CD4-positive, alpha-beta T cell treated with Interleukin-1 beta for 1 hour (primary cell): ENCODE measurements at places on chromosomes 11 and 22.

GRCh38 chr11:47003180-47003877, 66.8 kb downstream of the CSTPP1 start:
- no peak for DNase-seq

DNA sequence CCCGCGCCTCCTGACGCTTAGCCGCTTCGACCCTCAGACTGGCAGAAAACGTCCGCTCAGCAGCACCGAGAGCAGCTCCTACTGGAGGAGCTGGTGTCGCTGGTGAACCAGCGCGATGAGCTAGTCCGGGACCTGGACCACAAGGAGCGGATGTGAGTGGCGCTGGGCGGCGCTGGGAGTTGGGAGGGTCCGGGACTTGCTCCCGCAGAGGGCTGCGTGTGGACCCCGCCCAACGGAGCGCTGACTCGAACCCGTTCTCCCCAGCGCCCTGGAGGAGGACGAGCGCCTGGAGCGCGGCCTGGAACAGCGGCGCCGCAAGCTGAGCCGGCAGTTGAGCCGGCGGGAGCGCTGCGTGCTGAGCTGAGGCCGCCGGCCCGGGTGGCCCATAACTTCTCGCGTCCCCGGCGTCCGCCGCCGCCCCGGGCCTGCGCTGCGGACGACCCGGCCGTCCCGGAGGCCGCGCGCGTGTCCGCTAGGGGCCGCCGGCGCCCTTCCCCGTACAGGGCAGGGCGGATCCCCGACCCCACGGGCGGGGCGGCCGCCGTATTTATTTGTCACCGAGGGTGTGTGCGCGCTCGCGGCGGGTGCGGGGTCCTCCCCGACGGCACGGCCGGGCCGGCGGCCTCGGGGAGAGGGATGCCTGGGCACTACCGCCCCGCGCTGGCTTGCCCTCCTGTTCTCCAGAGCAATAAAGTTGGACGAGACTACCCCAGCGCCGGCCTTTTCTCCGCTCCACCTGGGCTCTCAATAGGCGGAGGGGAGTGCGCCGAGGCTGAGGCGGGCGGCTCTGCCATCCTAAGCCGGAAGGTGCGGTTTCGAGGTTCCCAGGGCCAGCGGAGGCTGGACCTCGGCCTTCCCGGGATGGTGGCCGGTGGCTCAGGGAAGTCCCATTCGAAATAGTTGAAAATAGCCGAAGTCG, 3.4 kb downstream of the KCNK7 start:
- DNase-seq, result no peak

GRCh38 chr11:128904656-128905344, 13.6 kb downstream of the KCNJ5 start:
- no peak for DNase-seq

GRCh38 chr11:17877886-17878285, 135.0 kb downstream of the SERGEF start:
- no peak for DNase-seq

- no peak for DNase-seq
Observed at GRCh38 chr11:25339281-25339680, 842.4 kb downstream of the LUZP2 start.

GRCh38 chr11:13042873-13043342, 33.8 kb downstream of the RASSF10 start:
- no peak for DNase-seq

DNA sequence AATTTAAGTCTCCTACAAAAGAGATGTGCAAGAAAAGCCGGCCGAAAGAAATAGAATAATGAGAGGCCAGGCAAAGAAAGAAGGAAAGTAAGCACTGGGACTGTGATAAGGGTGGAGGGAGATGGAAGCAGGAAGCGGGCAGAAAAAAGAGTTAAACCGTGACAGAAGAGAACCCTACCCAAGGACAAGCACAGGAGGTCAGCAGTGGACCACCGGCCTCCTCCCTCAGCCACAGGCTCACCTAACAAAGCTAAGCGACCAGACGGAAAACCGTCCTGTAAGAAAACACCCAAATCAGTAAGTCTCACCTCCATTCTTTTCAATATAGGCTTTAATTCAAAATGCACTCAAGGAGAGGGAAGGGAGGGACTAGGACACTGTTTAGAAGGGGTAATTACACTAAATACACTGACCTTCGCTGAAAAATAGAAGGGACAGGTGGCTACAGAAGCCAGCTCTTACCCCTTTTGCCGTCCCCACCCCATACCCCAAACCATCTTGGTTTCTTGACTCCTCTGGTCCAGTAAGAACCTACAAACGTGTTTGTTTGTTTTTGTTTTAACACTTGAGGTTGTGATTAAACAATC, 1.9 kb downstream of the FAM181B start:
- no peak for DNase-seq

- DNase-seq, result no peak
Observed at GRCh38 chr22:37258005-37258752, 14.1 kb upstream of the RAC2 start.

GRCh38 chr22:50713571-50714056, 24.4 kb upstream of the ACR start:
- no peak for DNase-seq

DNA sequence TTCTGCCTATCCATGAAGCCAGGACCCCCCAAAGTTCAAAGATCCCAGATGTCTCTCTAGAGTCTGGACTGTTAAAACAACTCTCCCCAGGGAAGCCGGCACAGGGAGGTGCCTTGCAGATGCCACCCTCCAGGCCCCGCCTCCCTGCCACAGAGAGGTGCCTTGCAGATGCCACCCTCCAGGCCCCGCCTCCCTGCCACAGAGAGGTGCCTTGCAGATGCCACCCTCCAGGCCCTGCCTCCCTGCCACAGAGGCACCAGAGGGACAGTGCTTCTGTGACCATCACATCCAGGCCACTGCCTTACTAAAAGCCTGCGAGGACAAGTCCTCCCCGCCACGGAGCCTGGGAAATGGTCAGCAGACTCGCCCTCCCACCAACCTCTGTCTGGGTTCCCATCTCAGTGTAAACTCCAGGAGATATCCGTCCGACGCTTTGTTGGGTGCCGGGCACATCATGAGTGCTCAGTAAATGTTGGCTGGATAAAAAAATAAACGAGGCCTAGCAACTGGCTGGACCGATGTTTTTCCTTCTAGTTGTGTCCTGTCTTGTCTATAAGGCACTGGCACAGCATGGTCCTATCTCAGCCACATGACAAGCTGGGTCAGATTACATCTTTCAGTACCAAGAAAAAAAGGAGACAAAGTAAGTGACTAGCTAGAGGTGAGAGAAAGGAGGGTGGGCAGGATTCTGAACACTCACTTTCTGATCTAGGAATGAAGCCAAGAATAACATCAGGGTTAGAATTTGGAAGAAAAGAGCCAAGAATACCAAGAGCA, 91.2 kb upstream of the CSNK2A3 start:
- DNase-seq, result no peak

- no peak for DNase-seq
Observed at GRCh38 chr11:88179141-88179540, 3.9 kb upstream of the RAB38 start.

DNA sequence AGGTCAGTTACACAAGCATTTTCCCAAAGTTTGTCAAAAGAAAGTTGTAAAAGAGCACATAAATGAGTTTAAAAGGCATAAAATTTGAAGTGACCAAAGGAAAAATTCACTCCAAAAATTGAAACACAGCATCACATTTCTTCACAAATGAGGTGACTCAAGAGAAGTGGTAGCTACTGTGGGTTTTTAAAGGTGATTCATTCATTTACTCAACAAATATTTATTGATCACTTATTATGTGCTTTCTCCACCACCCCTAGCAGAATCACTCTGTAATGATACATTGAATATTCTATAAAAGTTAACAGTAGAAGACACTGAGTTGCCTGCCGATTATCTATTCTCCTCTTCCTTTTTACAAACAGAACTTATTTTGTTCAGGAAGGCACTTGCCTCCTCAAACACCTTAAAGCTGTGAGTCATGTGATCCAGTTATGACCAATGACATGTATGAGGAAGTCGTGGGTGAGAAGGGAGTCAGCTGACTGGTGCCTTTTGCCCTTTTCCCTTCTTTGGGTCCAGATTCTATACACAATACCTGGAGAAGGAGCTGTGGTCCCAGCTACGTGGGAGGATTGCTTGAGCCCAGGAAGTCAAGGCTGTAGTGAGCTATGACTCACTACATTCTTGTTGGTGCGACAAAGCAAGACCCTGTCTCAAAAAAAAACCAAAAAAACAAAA, 67.7 kb upstream of the CLNS1A start:
- no peak for DNase-seq

- no peak for DNase-seq
Observed at GRCh38 chr11:19394525-19395016, 153.8 kb upstream of the E2F8 start.

GRCh38 chr22:48068323-48068885, 1306.0 kb downstream of the TBC1D22A start:
- DNase-seq, result no peak

DNA sequence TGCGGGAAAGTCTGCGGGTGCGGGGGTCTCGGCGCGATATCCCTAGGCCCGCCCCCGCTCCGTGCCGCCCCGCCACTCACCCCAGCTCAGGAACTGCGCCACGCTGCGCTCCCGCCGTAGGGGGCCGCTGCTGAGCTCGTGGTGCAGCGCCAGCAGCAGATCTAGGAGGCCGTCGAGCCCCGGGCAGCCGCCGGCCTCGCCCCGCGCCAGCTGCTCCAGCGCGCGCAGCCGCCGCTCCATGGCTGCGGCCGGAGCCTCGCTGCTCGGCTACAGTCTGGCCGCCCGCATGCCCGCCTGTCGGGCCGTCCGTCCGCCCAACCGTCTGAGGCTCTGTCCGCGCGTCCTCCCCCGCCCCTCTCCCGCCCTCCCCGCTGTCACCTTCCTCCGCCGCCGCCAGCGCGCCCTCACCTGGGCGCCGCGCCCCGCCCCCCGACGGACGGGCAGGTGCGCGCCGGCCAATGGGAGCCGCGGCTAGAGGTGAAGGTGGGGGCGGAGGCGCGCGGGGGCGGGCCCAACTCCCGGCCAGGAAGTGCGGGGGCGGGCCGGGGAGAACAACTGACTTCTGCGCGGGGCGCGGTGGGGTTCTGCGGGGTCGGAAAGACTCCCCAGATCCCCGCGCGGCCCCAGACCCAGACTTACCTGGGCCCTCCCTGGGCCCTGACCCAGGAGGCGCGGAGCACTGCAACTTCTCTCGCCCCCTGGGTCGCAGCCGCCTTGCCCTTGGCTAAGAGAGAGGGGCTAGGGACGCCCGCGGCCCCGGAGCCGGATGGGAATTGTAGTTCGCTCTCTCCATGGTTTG, at the start of gene CDC42BPG:
Gene CDC42BPG (minus strand): TSS at position 324 of the 799 bp plus-strand sequence. CDS start 84 bp downstream, at position 240.
- peak; percentile 82 for DNase-seq

DNA sequence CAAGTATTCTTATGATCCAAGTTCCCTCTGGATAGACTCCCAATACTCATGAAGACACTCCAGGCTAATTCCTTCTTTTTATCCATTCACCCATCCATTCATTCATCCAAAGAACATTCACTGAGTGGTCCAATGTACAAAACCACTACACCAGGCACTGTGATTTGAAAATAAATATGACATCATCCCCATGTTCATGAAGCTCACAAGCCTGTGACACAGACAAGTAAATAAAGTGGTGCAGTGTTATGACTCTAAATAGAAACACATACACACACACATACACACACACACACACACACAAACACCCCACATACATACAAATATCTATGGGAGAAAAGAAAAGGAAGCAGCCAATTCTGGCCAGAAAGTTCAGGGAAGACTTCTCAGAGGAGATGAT, 35.5 kb downstream of the MTMR2 start:
- DNase-seq, result no peak

DNA sequence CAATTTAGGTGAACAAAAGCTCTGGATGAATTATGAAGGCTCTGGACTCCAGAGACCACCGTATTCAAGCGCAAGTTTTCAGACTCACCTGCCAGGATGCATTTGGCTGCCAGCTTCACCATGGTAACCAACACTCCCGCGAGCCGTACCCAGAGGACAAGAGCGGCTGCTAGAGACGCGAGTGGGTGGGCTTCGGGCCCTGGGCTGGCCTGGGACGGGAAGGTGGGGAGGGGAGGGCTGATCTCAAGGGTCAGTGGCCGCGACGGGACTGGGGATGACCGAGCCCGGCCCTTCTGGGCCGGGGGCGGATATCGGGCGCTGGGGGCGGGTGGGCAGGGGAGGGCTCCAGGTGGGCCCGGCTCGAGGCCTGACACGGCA, 344 bp downstream of the IFT27 start:
- DNase-seq, result peak; percentile 58

- DNase-seq, result no peak
Observed at GRCh38 chr11:48050304-48050703, 69.9 kb downstream of the PTPRJ start.

DNA sequence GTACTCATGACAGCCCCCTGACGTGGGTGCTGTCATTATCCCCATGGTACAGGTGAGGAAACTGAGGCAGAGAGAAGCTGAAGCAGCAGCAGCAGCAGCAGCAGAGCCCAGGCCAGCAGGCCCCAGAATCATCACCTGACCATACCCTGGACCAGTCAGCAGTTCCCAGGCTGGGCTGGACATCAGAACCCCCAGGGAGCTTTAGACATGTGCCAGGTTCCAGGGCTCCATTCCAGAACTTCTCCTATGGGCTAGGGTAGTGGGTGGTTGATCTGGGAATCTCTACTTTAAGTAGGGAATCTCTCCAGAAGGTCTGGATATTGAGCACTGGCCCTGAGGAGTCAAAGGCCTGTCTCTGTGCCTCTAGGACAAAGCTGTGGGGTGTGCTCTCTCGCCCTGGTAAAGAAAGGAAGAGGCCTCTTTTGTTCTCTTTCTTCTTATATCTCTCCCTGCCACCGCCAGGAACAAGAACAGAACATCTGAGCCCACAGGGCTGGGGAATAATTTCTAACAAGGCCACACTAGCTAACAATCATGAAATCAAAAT, 26.6 kb downstream of the MAFF start:
- DNase-seq, result no peak

DNA sequence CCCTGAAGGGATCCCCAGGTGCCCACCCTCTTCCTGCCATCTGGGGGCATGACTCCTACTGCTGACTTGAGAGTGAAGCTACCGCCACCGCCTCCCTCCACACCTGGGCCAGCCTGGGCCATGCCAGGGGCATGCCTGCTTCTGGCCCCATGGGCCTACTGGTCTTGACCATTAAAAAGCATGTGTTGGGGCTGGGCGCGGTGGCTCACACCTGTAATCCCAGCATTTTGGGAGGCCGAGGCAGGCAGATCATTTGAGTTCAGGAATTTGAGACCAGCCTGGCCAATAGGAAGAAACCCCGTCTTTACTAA, 37.7 kb upstream of the CCDC188 start:
- DNase-seq, result no peak

GRCh38 chr11:122617297-122617696, 38.2 kb upstream of the UBASH3B start:
- no peak for DNase-seq

DNA sequence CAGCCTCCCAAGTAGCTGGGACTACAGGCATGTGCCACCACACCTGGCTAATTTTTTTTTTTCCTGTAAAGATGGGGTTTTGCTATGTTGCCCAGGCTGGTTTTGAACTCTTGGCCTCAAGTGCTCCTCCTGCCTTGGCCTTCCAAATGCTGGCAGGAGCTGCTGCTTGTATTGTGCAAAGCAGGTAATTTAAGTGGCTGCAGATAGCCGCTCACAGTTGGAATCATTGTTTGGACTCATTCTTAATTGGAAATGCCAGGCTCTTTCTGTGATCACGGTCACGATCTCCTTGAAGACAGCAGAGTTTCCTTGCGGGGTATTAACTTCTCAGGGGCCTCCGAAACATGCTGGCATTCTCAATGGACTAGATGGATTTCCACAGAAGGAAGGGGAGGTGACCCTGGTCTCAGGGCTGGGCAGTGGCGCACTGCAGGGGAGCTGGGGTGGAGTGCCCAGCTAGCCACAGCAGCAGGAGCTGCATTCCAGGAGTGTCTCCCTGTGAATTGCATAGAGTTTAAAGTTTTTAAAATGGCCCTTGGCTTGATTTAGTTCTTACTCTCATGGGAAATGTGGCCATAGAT, 136.1 kb downstream of the MORC2 start:
- DNase-seq, result no peak

- no peak for DNase-seq
Observed at GRCh38 chr11:108729227-108729871, 64.5 kb downstream of the DDX10 start.

- DNase-seq, result no peak
Observed at GRCh38 chr11:74696500-74696899, 34.7 kb downstream of the CHRDL2 start.
